ENCODE measurements at places on chromosomes 7 and 10.

DNA sequence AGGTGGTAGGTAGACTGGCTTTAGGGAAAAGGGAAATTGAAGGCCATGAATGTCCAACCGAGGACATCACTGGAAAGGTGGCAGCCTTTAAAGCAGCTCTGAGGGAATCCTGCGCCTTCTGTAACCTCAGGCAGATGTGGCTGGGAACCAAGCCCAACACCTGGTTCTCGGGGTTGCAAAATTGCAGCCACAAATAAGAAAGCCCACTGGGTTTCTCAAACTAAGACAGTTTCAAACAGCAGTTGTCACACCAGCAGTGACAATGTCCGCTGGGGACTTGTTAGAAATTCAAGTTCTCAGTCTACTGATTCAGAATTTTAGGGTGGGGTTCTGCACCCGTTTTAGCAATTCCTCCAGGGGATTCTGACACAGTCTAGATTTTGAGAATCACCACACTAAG is 42.7 kb upstream of the STEAP1B start:
- no peak overlapping the region for H3K4me3 ChIP-seq
- H3K36me3 ChIP-seq: no peaks in the 10 kb centered on the region
- peaks cover 4% of the 10 kb centered on the region for H3K4me1 ChIP-seq
- no peak overlapping the region for H3K27ac ChIP-seq
- no peak for DNase-seq

DNA sequence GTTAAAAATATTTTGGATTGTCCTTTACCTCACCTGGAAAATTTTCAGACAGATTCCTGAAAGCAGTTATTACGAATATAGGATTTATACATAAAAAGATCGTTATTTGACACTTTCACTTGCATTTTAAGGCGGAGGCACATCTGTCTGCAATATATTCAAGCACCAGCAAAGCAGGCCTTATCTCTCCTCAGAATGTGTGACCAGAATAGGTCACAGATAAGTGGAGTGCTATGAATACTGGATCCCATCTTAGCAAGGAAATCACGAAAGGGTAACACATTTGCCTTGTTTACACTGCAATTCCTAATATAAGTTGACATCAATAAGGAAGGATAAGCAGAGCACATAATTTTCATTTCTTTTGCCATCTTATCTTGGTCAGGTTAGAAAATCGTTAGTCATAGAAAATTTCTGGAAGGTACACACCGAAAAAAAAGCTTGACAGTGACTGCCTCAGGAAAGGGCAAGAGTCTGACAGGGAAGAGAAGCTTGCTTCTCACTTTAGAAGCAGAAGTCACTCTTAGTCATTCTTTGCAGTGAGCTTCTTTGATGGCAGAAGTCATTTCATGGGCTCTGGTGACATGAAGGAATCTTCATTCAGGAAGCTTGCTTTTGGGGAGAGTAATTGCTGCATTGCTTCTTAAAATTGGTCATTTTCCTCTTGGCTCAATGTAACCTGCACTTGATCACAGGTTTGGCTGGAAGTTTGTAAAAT is 98.1 kb upstream of the STK17A start:
- no peaks in the 10 kb centered on the region for H3K4me1 ChIP-seq
- H3K36me3 ChIP-seq: no peaks in the 10 kb centered on the region
- peaks cover 8% of the 10 kb centered on the region for H3K27me3 ChIP-seq
- H3K27ac ChIP-seq: no peak overlapping the region

DNA sequence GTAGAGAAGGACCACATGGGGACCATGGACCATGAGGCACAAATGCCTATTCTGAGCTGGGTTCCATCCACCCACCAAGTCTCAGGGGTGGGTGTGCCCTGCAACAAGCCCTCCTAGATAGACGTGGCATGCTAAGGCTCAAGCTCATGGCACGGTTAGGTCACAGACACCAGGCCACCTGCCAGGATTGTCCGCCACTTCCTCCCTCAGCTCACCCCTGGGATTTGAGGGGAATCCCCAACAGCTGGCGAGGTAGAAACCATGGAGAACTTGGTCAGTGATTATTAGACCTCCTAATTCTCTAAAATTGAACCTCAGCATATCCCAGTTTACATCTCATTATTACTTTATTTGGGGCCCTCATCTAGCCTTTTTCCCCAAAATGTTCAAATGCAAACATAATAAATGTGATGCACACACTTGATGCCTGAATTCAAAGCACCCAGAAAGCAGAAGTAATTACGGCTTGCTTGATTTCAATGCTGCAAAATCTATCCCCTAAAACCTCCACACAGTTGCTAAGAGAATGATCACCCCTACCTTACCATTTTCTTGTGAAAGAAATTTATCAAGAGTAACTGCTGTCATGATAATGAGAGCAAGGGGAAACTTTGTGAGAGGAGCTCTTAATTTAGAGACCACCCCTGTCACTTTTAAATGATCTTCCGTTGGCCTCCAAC is 366.6 kb upstream of the PFKP start:
- no peaks in the 10 kb centered on the region for H3K36me3 ChIP-seq
- H3K4me1 ChIP-seq: no peaks in the 10 kb centered on the region
- H3K4me3 ChIP-seq: no peak overlapping the region
- no peak overlapping the region for H3K27ac ChIP-seq

GRCh38 chr10:3072641-3073360 is 5.5 kb downstream of the PFKP start:
- H3K27ac ChIP-seq: no peak overlapping the region
- peaks cover 59% of the 10 kb centered on the region for H3K4me1 ChIP-seq
- H3K4me3 ChIP-seq: no peak overlapping the region
- H3K27me3 ChIP-seq: peaks cover 1% of the 10 kb centered on the region
- DNase-seq: no peak
- H3K36me3 ChIP-seq: peaks cover 63% of the 10 kb centered on the region

DNA sequence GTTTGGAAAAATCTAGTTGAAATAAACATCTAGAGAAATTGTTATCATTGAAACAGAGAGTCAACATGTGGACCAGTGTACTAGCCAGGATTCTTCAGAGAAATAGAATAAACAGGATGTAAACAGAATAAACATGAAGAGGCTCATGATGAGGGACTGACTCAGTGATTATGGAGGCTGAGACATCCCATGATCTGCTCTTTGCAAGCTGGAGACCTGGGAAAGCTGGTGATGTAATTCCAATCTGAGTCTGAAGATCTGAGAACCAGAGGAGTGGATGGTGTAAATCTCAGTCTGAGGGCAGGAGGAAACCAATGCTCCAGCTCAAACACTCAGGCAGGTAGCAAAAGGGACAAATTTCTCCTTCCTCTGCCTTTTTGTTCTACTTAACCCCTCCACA is 62.9 kb upstream of the FAM180A start:
- no peak overlapping the region for H3K27ac ChIP-seq
- H3K4me3 ChIP-seq: no peak overlapping the region
- no peak for DNase-seq
- H3K36me3 ChIP-seq: no peaks in the 10 kb centered on the region

DNA sequence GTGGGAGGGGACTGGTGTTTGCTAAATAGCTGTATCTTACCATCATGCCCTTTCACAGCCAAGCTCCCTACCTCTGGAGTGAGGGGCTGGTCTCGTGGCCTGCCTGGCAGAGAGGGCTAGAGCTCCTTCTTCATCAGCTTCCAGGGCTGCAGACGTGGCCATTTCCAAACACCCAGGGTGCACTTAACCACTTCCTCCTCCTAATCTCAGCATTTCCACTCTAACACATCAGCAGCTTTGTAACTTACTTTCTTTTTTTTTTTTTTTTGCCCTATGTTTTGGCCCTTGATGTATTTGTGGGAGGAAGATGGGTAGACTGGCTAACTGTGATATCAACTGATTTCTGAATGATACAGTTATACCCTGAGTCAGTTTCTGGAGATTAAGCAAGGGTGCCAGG is 27.4 kb downstream of the LRRC4 start:
- H3K27me3 ChIP-seq: no peaks in the 10 kb centered on the region
- peaks cover 16% of the 10 kb centered on the region for H3K4me1 ChIP-seq
- no peak overlapping the region for H3K4me3 ChIP-seq
- H3K27ac ChIP-seq: peak overlapping the region; percentile 38
- H3K36me3 ChIP-seq: peaks cover 10% of the 10 kb centered on the region

- no peak overlapping the region for H3K4me3 ChIP-seq
- H3K27ac ChIP-seq: no peak overlapping the region
- DNase-seq: no peak
Observed at GRCh38 chr10:126301701-126302475, 86.4 kb downstream of the ADAM12 start.

- peaks cover 89% of the 10 kb centered on the region for H3K4me1 ChIP-seq
- peak overlapping the region; percentile 99 for H3K27ac ChIP-seq
- no peaks in the 10 kb centered on the region for H3K27me3 ChIP-seq
- no peak for DNase-seq
- H3K4me3 ChIP-seq: peak overlapping the region; percentile 35
Observed at GRCh38 chr7:50262916-50263690, 41.4 kb upstream of the IKZF1 start.

DNA sequence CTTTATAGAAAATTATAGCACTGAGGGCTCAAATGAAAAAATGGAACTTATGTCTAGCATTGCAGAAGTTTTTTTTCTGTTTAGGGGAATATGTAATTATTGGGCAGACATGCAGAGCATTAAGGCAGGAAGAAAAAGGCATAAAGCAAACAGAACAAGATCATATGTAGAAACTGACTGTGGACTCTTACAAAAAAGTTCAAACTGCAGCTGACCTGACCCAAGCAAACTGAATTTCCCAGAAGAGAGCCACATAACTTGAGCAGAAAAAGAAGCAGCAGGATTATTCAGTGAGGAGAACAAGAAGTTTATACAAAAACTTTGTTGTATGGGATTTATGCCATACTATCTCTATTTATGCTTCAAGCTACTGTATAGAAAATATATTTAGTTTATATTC is 250.9 kb downstream of the PHF14 start:
- no peak for DNase-seq
- peaks cover 7% of the 10 kb centered on the region for H3K27me3 ChIP-seq
- H3K27ac ChIP-seq: no peak overlapping the region
- no peaks in the 10 kb centered on the region for H3K36me3 ChIP-seq

DNA sequence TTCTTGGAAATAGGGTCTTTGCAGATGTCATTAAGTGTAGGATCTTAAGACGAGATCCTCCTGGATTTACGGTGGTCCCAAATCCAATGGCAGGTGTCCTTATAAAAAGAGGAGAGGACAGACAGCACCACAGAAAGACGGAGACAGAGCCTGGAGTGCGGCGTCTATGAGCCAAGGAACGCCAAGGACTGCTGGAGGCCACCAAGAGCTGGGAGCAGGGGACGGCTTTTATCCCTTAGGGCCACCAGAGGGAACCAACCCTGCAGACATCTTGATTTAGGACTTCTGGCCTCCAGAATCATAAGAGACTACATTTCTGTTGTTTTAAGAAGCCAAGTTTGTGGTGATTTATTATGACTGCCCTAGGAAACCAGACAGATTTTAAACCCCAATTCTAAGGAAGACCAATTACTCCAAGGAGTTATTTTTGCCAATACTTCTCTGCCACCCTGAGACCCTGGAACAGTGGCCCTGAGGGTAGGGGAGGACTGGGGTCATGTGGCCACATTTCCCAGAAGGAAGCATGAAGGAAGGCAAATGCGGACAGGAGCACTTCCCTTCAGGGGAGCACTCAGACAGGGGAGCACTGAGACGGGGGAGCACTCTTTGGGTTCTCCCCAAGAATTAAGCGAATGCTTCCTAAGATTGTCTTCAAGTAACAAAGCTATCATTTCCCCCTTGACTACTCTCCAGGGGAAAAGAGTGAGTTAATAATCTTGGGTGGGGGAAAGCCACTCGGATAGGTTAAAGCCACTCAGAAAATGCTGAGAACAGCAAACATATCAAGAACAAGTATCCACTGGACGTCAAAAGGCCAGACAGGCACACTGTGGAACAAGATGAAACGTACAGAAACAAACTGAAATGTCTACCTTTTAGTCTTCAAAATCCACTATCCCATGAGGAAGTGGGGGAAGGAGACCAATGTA is 67.5 kb downstream of the CHST15 start:
- peaks cover 28% of the 10 kb centered on the region for H3K27me3 ChIP-seq
- no peak overlapping the region for H3K4me3 ChIP-seq
- DNase-seq: no peak

DNA sequence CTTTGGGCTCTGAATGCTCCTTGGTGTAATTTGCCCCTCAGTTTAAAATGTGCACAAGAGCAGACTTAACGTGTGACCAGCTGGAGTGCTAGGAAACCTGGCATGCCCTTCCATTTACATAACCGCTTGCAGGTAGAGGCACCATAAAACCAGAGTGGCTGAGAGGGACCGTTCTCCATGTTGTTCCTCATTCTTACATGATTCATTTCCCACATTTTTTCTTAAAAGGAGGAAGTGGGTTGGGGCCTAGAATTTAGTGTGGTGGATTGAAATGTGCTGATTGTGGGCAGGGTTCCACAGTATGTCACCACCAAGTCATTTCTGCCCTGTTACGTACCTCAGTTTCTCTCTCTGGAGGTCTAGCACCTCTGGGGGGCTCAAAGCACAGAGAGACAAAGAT is 375.8 kb upstream of the VSTM2A start:
- H3K4me3 ChIP-seq: no peak overlapping the region
- no peak for DNase-seq
- no peaks in the 10 kb centered on the region for H3K4me1 ChIP-seq
- H3K27ac ChIP-seq: no peak overlapping the region

DNA sequence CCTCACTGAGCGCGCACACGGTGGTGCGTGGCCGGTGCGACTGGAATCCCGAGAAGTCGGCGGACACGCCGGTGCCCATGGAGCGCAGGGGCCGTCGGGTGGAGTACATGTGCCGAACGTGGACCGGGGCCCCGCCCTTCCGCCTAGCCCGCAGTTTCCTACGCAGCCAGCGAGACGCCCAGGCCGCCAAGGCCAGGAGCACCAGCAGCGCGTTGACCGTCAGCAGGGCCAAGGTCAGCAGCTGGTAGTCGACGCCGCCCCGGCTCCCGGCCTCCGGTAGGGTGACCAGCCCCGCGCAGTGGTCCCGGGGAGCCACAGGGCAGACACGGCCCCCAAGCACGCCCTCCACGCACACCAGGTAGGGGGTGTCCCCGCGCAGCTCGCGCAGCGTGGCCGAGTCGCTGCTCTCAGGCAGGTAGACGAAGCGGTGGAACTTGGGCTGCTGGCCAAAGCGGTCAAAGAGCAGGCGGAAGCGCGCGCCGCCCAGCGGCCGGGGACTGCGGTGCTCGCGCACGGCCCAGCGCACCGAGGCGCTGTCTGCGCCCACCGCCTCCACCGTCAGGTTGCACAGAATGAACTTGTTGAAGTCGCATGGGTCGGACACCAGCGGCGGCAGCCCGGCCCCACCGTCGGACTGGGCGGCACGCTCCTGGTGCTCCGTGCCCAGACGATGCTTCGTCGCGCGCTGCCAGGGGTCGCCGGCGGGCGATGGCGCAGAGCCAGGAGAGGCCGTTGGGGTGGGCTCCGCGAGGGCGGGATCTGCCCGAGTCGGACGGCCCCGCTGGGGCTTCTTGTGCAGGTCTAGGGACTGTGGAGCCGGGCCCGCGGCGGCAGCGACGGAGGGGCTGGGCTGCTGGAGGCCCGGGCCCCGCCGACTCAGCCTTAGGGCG is 2.2 kb downstream of the TRIL start:
- H3K27me3 ChIP-seq: peaks cover 65% of the 10 kb centered on the region
- peaks cover 9% of the 10 kb centered on the region for H3K4me1 ChIP-seq
- H3K27ac ChIP-seq: no peak overlapping the region
- peak; percentile 27 for DNase-seq
- H3K36me3 ChIP-seq: no peaks in the 10 kb centered on the region
